NCI-H526 (cell line): ENCODE measurements at places on chromosomes 5 and 9.

DNA sequence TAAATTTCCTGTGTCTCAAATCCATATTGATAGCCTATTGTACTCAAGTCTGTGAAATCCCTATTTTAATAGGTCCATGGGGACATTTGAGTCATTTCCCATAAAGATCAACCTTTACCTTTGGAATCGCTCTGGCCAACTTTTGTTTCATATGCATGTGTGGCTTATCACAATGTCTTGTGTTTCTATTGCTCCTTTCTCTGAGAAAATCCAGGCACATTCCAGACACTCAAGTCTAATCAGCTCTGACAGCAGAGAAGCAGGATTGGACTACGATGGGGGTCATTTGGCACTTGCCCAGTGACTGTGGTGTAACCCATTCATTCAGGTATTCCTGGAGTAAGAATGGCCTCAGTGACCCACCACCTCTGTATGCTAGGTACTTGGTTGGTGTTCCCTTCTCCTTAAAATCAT is 48.4 kb downstream of the ACTBL2 start:
- DNase-seq, result no peak

DNA sequence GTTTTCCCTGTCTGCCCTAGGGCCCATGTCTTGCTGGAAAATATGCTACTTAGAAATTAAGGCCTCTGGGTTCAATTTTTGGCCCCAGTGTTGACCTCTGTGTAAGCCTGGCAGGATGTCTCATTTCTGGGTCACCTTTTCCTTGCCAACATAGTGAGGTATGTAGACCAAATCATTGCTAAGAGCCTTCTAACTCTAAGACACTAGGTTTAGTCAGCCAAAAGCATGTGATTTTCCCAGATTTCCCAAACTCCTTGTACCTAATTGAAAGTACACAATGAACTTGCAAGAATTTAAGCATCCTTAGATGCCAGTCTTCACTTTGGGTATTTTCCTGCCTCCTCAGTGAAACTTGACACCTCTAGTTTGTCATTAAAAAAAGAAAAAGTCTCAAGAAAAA is 77.0 kb downstream of the GALNT10 start:
- no peak for DNase-seq

DNA sequence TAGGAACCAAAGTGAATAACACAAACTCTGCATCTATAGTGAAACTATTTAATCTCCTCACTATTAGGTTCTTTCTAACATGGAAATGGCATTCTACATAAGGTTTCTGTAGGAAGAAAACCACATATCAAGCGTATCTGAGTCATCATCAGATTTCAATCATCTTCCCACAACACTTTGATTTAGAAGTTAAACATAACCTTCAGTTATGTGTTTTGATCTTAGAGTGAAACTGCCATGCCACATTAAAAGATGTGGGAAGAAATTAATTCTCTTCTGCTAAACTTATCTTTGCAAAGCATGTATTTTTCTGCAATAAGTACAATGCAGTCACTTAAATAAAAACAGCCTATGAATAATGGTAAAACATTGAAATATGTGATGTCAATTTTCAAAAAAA is 55.0 kb downstream of the MEF2C start:
- DNase-seq, result no peak

DNA sequence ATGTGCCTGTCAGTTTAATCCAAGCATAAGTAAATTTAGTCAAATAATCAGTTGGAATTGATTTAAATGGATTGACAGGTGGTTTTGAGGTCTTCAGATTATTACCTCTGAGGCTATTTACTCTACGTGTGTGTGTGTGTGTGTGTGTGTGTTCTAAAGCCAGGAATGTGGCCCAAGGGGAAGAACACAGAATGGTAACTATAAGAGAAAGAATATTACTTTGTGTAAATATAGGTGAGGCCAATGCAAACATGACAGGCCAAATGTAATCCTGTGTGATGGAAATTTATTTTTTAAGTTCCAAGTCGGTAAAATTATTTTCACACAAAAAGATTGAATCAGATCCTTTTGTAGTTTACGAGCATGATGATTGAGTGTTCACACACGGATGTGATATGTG is 390.0 kb downstream of the PLK2 start:
- no peak for DNase-seq

- DNase-seq, result no peak
Observed at GRCh38 chr9:111094958-111095357, 56.7 kb upstream of the LPAR1 start.

- DNase-seq, result no peak
Observed at GRCh38 chr9:21965401-21965951, 28.7 kb downstream of the CDKN2A start.

- DNase-seq, result no peak
Observed at GRCh38 chr9:124973807-124974206, 32.9 kb upstream of the GOLGA1 start.

GRCh38 chr9:106897236-106897635 is 34.3 kb downstream of the ZNF462 start:
- no peak for DNase-seq

- no peak for DNase-seq
Observed at GRCh38 chr5:173736923-173737412, 120.5 kb upstream of the BOD1 start.

DNA sequence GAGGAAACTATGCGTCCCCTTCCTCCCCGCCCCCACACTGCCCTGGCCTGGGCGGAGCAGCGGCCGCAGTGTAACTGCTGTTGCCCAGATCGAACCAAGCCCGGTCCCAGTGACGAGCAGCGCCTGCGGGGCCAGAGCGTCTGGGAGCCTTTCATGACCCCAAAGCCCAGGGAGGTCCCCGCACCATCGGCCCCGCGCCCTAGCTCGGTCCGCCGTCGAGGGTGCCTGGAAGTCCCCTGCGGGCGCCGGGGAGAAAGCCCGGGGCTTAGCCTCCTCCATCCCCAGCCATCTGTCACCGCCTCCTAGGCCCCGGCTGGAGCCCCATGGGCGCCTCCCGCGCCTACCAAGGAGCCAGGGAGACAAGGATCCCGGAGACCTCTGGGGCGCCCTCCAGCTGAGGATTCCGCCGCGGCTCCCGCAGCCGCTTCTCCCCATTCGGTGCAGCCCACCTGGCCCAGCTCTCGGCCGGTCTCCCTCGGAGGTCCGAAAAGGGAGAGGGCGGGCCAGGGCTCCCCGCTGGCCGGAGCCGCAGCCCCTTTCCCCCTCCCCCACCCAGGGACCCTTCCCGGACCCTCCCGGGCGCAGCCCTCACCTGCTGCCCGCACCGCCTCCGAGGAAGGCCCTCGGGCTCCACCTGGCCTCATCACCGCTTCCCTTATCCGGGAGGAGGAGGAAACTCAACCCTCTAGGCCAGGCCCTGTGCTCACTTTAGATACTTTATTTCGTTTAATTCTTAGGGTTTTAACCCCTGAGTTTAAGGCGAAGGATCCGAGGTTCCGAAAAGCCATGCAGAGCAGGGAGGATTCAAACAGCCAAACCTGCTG is 45.6 kb downstream of the APTX start:
- DNase-seq, result no peak

DNA sequence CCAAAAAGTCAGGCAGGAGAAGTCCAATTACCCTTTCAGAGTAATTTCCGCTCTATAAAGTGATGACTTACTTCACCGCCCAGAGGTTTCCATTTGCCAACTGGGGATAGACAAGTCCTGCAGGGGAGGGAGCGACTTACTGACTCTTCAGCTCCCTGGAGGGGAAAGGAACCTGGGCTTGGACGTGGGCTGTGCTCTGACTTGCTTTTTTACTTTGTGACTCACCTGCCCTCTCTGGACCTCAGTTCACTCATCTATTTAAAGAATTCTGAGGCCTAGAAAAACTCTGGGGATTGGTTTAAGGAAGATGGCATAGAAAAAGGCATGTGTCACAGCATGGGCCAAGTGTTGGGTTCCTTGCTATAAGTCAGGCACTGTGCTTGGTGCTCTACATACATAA is 180.4 kb upstream of the TRIM32 start:
- DNase-seq, result no peak

- DNase-seq, result no peak
Observed at GRCh38 chr9:109118808-109119438, 824 bp downstream of the TMEM245 start.

DNA sequence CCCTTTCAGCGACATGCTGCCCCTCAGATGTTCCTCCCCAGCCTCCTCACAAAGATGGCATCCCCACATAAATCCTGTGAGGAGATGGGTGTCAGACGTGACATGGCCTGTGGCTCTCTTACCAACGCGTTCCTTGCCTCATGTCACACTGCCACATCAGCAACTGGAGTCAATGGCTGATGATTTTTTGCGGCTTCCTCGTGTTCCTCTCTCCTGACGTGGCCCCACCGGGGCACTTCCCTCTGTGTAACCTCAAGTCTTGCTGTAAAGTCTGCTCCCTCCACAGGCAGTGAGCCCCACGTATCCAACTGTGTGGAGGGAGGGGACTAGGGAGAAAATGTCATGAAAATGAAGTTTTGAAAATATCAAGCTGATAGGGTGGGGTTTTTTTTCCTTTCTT is 53.2 kb upstream of the SHISAL2B start:
- DNase-seq, result no peak

GRCh38 chr5:7634837-7635236 is 216.1 kb downstream of the CFAP90 start:
- no peak for DNase-seq

- DNase-seq, result no peak
Observed at GRCh38 chr9:131046093-131046380, 37.1 kb downstream of the LAMC3 start.

DNA sequence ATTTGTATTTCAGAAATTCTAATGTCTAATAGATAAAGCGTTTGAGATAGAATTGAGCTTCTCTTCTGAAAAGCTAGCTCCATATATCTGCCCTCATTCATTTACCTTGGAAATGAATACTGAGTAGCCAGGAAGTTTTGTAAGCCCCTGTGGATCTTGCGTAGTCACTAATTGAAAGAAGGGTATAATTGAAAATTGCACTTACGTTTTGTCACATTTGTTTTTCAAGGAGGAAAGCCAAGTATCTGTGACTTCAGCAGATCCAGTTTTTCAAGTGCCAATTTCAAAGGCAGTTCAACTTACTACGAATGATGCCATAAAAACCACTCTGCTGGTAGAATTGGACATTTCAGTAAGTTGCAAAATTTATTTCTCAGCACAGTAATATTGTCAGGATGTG is 14.0 kb downstream of the MTRR start:
- no peak for DNase-seq

- DNase-seq, result no peak
Observed at GRCh38 chr9:128091144-128091543, 23.1 kb downstream of the SLC25A25 start.

DNA sequence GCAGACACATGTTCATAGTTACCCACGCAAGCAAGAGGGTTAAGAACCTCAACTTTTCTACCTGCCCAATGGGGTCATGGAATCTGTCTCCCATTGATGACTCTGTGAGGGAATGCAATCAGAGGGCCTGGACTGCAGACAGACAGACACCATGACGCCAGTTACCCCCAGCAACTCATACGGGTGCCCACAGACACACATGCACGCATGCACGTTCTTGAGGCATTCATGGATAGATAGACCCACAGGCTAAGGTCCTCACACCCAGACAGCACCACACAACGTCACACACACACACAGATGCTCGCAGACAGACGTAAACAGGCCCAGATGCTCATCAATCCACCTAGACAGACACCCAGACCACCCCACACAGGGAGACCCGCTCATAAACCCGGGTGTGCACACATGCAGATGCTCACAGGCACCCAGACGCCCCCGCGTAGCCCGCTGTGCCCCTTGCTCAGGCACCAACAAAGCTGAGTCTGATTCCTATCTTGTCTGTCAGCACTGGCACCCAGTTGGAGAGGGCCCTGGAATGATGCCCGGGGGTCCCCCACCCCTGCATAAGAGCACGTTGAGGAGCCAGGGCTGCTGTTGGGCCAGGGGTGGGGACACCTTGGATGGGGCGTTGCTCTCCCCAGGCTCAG is 23.6 kb downstream of the LHX2 start:
- DNase-seq, result no peak

DNA sequence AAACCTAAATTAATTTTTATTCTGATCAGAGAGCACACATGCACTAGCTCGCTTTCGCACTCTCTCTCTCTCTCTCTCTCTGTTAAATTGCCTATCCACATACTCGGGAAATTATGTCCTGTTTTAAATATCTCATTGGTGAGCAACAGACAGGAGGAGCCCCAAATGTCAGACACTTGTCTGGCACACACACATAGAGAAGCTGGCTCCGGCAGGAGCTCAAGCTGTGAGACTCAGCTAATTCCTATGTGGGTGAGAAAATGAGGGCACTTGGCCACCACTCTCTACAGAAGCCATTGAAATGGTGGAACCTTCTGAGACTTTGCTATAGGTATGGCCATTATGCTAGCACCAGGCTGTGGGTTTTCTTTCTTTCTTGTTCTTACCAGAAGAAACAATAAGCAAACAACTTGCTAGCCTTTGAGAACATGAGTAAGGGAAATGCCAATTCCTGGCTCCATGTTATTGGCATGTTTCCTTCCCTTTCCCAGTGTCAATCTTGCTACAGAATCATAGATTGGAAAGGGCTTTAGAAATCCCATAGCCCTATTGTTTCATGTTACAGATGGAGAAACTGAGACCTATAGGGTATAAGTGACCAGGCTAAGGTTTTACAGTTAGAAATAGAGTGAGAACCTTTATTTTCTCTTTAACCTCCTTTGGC is 9.0 kb downstream of the RFX3 start:
- no peak for DNase-seq

- DNase-seq, result no peak
Observed at GRCh38 chr9:19988281-19988680, 199.4 kb upstream of the SLC24A2 start.

GRCh38 chr9:21477466-21477865 is 4.6 kb downstream of the IFNE start:
- no peak for DNase-seq

- no peak for DNase-seq
Observed at GRCh38 chr9:117232281-117232680, 182.6 kb downstream of the ASTN2 start.

- DNase-seq, result no peak
Observed at GRCh38 chr9:20597862-20598261, 24.4 kb downstream of the MLLT3 start.

DNA sequence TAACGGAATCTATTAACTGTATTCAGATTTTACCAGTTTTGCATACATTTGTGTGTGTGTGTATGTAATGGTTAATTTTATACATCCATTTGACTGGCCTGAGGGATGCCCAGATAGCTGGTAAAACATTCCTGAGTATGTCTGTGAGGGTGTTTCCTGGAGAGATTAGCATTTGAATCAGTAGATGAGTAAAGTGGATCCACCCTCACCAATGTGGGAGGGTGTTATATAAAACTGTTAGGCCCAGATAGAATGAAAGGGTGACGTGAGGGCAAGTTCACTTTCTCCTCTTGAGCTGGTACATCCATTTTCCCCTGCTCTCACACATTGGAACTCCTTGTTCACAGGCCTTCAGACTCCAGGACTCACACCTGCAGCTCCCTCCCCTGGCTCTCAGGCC is 88.7 kb downstream of the EMB start:
- DNase-seq, result peak; percentile 38

GRCh38 chr5:113063927-113064326 is 87.3 kb downstream of the DCP2 start:
- no peak for DNase-seq
